ENCODE measurements at places on chromosomes 2 and 18. TPM values are rescaled to one million over a fixed set of nuclear protein-coding genes. Genes with fewer than 3 reads are reported as not detected.

Gene RTP5
- not detected for total RNA-seq

Gene LIMS4
- not detected for total RNA-seq

GRCh38 chr2:23711979-23712755 lies 214.8 kb downstream of the ATAD2B start:
- H3K4me1 ChIP-seq = no peaks in the 10 kb centered on the region
- no peaks in the 10 kb centered on the region for H3K27me3 ChIP-seq
- no peak overlapping the region for H3K27ac ChIP-seq

- no peak for DNase-seq
- no peaks in the 10 kb centered on the region for H3K36me3 ChIP-seq
- no peaks in the 10 kb centered on the region for H3K27me3 ChIP-seq
- no peak overlapping the region for H3K27ac ChIP-seq
- no peak overlapping the region for H3K4me3 ChIP-seq
These were observed 36.1 kb upstream of the MYO3B start for GRCh38 chr2:170141865-170142264.

Gene PSMA8
- total RNA-seq = not detected

DNA sequence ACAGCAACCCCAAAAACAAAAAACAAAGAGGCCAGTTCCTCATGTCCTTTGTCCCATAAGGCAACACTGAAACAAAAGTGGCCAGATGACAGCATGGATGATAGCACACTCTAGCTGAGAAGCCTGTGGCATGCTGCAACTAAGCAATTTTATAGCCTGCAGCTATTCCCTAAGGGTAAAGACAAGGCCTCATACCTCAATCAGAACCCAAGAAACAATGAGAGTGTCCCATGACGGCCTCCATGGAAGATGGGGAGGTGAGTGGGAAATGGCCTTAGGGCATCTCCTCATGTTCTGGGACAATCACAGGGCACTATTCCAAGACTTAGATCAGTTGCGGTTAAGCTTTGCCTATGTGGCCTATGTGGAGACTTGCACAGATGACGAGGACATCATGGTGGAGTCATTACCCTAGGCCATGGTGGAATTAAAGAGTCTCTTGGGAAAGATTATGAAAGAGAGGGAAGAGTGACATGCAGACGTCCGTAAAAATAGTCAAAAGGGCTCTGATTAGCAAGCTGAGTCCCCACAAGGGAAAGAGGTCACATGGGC lies 103.1 kb downstream of the INO80D start:
- H3K27ac ChIP-seq = no peak overlapping the region
- no peak for DNase-seq
- H3K4me3 ChIP-seq = no peak overlapping the region
- peaks cover 6% of the 10 kb centered on the region for H3K4me1 ChIP-seq

DNA sequence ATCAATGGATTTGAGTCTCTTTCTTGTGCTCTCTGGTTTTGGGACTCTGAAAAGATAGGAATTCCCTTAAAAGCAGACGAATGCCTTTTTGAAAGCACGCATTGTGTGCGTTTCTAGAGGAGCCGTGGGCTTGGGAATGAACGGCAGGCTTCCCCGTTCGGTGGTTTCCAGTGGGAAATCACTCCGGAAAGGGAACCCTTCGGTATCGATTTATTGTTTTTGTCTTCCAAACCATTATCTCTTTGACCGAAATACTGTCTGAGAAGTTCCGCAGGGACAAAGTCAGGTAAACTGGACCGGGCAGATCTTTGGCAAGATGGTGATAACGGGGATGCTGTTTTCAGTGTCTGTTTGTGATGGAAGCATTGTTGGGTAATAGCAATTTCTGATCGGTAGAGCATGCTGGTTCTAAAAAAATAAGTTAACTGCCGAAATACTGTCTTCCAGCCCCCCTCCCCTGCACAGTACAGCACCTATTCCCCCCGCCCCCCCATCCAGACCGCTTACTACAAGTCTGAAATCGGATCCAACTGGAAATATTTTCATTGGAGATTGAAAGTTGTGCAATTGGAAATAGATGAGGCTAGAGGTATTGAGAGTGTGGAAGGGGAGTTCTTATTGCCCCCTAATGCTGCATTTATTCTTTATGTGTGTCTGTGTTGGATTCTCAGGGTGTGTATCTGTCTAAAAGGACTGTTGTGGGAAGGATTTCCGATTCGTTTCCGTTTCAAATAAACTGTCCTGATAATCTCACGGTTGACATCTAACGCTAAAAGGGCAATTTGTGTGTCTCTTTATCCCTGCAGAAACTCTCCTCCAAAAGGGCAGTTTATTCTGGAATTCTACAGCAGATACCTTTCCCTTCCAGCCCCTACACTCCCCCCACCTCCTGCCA lies 635 bp downstream of the SETBP1 start:
- no peaks in the 10 kb centered on the region for H3K27me3 ChIP-seq
- peak overlapping the region; percentile 77 for H3K4me3 ChIP-seq
- peaks cover 8% of the 10 kb centered on the region for H3K4me1 ChIP-seq

- no peak overlapping the region for H3K4me3 ChIP-seq
- no peak overlapping the region for H3K27ac ChIP-seq
- no peaks in the 10 kb centered on the region for H3K27me3 ChIP-seq
- H3K36me3 ChIP-seq = peaks cover 17% of the 10 kb centered on the region
These were observed 14.1 kb downstream of the CTDP1 start for GRCh38 chr18:79693561-79694205.
